ENCODE measurements at places on chromosomes 4 and X. TPM values are rescaled to one million over a fixed set of nuclear protein-coding genes. Genes with fewer than 3 reads are reported as not detected.

ARSJ gene
- 3.0 TPM for total RNA-seq

DNA sequence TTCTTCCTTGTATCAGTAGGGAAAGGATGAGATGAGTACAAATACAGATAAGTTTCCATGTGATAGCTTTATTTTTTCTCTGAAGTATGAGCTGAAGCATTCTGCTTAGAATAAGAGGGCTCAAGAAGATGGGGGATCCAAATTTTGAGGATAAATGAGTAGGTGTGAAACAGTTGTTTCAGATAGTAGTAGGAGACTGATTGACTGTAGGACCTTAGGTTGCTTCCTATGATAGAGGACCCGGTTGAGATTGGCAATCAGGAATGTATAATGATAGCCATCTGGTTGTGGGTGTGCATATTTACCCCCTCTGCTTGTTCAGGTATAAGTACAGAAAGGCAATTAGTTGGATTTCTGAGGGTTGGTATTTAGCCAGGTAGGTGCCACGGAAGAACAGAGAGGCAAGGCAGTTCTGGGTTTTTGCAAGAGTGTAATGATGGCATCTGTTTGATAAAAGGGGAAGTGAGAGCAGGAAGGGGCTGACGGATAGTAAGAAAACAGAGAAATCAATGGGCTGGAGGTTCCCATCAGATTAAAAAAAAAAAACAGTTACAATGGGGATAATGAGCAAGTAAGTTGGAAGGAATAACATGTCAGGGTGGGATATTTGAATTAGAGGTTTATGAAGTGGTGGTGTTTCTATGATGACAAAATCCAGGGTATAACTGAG, 13.7 kb downstream of the OCRL start:
- no peak for DNase-seq
- H3K27ac ChIP-seq, result no peak overlapping the region
- H3K4me3 ChIP-seq, result no peak overlapping the region
- H3K4me1 ChIP-seq, result no peaks in the 10 kb centered on the region
- peaks cover 3% of the 10 kb centered on the region for H3K36me3 ChIP-seq

LDB2 gene
- total RNA-seq, result 50.4 TPM

DNA sequence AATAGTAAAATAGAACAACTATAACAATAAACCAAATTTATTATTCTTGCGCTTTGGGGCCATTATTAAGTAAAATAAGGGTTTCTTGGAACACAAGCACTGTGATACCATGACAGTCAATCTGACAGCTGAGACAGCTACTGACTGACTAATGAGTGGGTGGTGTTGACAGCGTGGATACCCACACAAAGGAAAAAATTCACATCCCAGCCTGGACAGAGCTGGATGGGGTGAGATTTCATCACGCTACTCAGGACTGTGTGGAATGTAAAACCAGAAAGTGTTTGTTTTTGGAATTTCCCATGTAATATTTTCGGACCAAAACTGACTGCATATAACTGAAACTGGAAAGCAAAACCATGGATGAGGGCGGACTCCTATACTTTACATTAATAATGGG, 48.8 kb downstream of the IGFBP7 start:
- H3K36me3 ChIP-seq, result no peaks in the 10 kb centered on the region

TEX13D gene
- not detected for total RNA-seq

- no peaks in the 10 kb centered on the region for H3K4me1 ChIP-seq
- H3K27me3 ChIP-seq, result no peaks in the 10 kb centered on the region
- H3K36me3 ChIP-seq, result no peaks in the 10 kb centered on the region
- no peak overlapping the region for H3K27ac ChIP-seq
These were observed 669.6 kb upstream of the FAM241A start for GRCh38 chr4:111475666-111476065.

TRIML2 gene
- not detected for total RNA-seq

DNA sequence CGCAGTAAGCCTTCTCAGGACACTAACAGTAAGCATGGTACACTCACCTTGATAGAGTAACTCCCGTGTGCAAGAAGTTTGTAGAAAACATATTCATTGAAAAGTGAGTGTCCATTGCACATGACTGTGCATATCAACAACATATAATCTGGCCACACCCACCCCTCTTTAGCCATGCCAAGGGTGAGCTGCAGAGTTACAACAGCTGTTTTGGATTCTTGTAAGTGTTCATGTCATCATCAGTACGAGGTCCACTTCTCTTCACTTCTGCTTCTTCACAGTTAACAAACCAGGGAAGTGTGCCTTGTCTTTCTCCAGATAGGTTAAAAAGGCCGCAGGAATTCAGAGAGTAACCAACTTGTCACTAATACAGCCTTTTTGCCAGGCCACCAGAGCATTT, 116.6 kb downstream of the IRF2 start:
- no peak for DNase-seq
- H3K4me1 ChIP-seq, result no peaks in the 10 kb centered on the region
- H3K36me3 ChIP-seq, result no peaks in the 10 kb centered on the region
- H3K4me3 ChIP-seq, result no peak overlapping the region

DNA sequence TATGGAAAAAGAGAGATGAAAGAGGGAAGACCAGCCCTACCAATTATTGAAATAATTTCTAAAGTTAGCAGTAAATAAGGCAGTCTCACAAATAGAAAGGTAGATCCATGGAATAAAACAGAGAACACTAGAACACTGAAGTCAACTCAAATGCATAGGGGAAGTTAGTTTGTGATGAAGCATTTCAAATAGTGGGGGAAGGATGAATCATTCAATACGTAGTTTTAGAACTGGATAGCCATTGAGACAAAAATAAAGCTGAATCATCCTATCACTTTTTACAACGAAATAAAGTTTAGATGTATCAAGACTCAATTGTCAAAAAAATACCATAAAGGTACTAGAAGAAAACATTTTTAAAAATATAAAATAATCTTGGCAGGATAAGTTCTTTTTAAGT, 143.2 kb upstream of the DGKK start:
- no peak for DNase-seq
- no peaks in the 10 kb centered on the region for H3K4me1 ChIP-seq
- H3K4me3 ChIP-seq, result no peak overlapping the region
- H3K27me3 ChIP-seq, result no peaks in the 10 kb centered on the region

GRCh38 chrX:16212436-16212835, 45.2 kb downstream of the MAGEB17 start:
- no peaks in the 10 kb centered on the region for H3K36me3 ChIP-seq
- no peak for DNase-seq
- H3K4me1 ChIP-seq, result no peaks in the 10 kb centered on the region
- H3K27ac ChIP-seq, result no peak overlapping the region
- H3K4me3 ChIP-seq, result no peak overlapping the region
- H3K27me3 ChIP-seq, result no peaks in the 10 kb centered on the region

INTS12 gene
- 21.6 TPM for total RNA-seq

GRCh38 chrX:3141031-3141430, 99.8 kb downstream of the ARSF start:
- no peak overlapping the region for H3K4me3 ChIP-seq
- DNase-seq, result no peak
- H3K36me3 ChIP-seq, result no peaks in the 10 kb centered on the region
- no peaks in the 10 kb centered on the region for H3K27me3 ChIP-seq
- H3K4me1 ChIP-seq, result no peaks in the 10 kb centered on the region

EDA gene
- 17.9 TPM for total RNA-seq

DNA sequence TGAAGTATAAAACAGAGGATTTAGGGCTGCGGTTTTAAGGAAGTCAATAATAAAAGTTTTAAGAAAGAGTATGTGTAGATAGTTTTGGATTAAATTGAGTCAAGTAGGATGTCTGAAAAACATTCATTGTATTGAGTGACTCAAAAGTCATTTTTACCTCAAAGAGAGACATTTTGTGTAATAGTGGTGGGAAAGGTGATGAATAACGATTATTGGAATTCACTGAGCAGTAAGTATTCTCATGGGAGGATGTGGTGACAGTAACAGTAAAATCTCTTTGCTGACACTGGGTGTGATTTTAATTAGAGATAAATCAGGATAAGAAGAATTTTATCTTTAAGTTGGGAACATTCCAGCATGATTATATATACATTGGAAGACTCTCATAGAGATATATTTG, 233.6 kb downstream of the PDHA2 start:
- DNase-seq, result no peak
- H3K36me3 ChIP-seq, result no peaks in the 10 kb centered on the region
- no peak overlapping the region for H3K4me3 ChIP-seq
- no peak overlapping the region for H3K27ac ChIP-seq

DNA sequence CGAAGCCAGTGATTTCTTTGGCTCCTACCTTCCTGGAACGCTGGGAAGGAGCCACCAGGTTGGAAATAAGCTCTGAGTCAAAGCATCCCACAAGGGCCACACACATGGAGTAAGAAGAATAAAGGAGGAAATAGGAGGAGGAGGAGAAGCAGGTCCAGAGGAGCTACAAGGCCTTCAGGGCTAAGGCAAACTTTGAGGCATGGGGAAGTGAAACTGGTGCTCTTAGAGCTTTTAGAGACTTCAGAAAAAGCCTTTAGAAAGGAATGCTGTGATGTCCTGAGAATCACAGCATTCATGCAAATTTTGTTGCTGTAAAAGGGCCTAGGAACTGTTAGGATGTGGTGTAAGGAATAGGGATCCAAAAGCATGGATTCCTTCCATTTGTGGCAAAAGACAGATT, 135.9 kb upstream of the ARHGEF9 start:
- H3K36me3 ChIP-seq, result no peaks in the 10 kb centered on the region
- DNase-seq, result no peak
- no peaks in the 10 kb centered on the region for H3K4me1 ChIP-seq
- H3K27ac ChIP-seq, result no peak overlapping the region
- no peaks in the 10 kb centered on the region for H3K27me3 ChIP-seq
- H3K4me3 ChIP-seq, result no peak overlapping the region

Data from thyroid gland (tissue), 4 donors.